ENCODE measurements at places on chromosomes 13 and 19.
A peak's percentile ranks its signal among the peaks of the same experiment; 100 is the strongest.

- DNase-seq, result no peak
Observed at GRCh38 chr13:38880397-38880796, 110.2 kb downstream of the STOML3 start.

DNA sequence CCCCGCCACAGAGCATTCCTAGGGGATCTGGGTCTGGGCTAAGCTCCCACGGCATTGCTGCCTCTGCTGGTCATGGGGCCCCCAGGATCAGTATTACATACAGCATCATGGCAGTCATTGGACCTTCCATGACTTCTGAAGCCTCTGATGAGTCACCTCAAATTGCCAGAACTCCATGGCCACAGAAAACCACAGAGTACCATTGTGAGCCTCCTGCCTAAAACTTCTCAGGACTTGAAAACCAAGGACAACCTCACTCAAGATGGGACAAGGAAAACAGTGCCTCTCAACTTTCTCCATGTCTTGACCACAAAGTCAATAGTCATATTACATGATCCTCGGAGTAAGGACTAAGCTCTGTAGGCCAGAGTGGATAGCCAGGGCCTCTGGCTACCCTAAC lies 306.0 kb downstream of the GPC5 start:
- no peak for DNase-seq

DNA sequence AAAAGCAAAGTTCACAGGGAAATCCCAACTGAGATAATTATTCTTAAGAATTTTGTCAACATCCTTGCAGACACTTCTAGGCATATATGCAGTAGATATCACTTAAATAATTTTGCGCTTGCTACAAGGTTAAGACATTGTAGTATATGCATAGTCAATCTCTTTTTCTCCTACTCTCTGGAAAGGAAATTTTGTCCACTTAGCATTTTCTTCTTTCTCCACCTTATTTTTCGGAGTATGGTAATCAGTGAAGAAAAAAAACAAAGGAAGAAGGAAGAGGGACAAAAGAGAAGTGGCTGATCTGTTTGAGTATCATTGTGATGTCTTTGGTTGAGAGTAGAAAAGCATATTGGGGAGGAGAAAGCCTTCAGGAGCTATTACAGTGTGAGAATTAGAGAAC lies 104.6 kb downstream of the LACC1 start:
- no peak for DNase-seq

- no peak for DNase-seq
Observed at GRCh38 chr19:50030225-50030624, 4.4 kb downstream of the ZNF473 start.

DNA sequence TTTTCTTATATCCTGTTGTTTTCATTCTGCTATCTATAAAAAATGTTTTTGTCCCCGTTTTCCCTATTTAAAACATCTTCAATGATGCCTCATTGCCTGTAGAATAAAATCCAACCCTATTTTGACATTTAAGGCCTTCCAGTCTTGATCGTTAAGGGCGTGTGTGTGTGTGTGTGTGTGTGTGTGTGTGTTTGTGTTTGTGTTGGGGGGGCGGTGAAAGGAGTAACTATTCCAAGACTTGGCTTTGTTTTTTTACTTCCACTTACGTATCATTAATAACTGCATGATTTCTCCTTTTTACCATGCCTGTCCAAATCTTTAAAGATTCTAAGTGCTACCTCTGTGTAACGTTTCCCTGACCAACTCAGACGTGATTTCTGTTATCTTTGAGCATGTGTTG lies 784 bp downstream of the PIBF1 start:
- no peak for DNase-seq

DNA sequence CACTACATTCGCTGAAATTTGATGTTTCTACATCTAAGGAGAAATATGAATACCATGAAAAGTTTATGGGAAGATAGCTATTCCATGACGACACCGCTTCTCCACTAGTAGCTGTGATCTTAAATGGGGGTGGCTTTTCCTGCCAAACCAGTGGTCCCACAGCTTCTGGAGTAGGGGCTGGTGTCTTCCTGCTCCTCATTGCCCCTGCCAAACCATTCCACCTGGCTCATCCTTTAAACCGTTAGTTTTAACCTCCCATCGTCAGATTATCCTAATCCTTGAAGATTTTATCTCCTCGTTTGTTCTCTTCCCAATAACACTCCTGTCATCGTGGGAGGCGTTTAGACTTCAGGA lies 568 bp upstream of the ZNF230 start:
- DNase-seq, result no peak

- no peak for DNase-seq
Observed at GRCh38 chr19:2110822-2111221, 14.1 kb downstream of the IZUMO4 start.

GRCh38 chr13:33375421-33375820 lies 89.9 kb upstream of the STARD13 start:
- DNase-seq, result no peak

- DNase-seq, result no peak
Observed at GRCh38 chr13:85545771-85546170, 253.4 kb downstream of the SLITRK6 start.

DNA sequence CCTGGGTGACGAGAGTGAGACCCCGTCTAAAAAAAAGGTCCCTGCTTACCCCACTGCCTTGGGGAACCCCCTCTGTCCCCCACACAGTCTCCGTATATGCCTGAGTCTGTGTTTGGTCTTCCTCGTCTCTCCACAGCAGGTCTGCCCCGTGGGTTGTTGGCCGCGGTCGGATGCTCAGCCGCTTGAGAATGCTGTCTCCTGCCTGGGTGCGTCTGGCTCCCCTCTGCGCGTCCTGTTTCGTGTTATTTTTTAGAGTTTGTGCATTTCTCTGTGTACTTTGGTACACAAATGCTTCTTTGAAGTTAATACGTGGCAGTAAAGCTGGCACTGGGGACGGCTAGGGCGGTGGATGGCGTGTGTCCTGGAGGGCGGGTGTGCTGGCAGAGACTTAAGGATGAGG lies 34.9 kb downstream of the KDM4B start:
- DNase-seq, result no peak

DNA sequence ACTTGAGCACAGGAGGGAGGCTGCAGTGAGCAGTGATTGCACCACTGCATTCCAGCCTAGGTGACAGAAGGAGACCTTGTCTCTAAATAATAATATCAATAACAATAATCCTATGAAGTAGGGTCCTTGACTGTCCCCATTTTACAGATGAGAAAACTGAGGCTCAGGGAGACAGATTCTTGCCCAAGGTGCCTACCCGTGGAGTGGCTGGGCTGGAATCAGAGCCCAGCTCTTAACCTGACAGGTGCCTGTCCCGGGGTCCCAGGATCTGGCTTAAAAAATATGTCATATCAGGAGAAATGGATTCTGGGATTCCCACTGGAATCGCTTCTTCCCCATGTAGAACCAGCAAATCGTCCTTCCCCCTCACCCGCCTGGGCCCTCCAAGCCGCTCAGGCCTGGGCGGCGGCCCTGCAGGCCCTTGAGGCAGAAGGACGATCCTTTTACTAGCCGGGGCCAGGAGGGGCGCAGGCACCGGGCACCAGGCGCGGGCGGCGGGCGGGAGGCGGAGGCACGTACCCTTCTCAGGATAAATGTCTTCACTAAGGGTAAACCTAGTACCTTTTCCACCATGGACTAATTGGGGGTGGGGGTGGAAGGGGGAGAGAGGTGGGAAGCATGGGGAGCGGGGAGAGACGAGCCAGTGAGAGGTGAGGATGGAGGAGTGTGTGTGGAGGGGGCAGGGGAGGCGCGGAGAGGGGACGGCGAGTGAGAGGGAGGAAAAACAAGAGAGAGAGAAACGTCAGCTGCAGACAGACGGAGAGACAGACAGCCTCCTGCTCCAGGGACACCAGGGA lies 60.6 kb downstream of the COLGALT1 start:
- DNase-seq, result no peak

GRCh38 chr13:25920277-25920676 lies 131.5 kb downstream of the SHISA2 start:
- no peak for DNase-seq

GRCh38 chr19:15128162-15128770 lies 21.1 kb downstream of the SYDE1 start:
- no peak for DNase-seq

DNA sequence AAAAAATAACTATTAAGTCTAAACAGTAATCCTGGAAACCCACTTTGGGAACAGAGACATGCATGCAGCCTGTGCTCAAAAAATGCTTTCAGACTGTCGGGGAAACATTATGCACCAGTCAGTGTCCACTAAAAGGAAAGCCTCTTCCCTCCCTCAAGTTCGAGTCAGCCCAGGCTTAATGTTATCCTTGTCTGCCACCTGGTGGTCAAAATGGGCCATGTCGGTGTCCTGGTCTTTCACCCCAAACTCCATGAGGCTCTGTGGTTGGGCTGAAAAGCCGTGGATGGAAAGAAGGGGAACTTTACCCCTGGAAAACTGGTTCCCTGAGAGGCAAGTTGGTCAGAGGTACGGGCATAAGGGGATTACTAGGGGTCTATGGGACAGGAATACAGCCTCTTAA lies 88.4 kb upstream of the ZNF492 start:
- no peak for DNase-seq

- DNase-seq, result no peak
Observed at GRCh38 chr19:2208975-2209374, 27.2 kb downstream of the PLEKHJ1 start.

DNA sequence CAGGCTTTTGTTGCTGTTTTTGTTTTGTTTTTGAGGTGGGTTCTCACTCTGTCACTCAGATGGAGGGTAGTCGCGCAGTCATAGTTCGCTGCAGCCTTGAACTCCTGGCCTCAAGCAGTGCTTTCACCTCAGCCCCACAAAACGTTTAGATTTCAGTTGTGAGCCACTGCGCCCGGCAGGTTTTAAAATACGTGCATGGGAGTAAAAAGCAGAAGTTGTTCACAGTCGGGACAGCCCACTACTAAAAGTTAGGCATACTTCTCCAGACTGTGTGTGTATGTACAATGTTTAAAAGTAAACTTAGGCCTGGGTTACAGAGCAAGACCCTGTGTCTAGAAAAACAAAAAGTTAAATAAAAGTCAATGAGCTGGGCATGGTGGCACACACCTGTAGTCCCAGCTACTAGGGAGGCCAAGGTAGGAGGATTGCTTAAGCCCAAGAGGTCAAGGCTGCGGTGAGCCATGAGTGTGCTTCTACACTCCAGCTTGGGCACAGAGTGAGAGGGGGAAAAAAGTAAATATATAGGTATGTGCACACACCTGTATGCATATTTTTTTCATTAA lies 6.1 kb downstream of the SAFB start:
- no peak for DNase-seq

GRCh38 chr13:25489238-25489637 lies 117.5 kb downstream of the ATP8A2 start:
- no peak for DNase-seq

DNA sequence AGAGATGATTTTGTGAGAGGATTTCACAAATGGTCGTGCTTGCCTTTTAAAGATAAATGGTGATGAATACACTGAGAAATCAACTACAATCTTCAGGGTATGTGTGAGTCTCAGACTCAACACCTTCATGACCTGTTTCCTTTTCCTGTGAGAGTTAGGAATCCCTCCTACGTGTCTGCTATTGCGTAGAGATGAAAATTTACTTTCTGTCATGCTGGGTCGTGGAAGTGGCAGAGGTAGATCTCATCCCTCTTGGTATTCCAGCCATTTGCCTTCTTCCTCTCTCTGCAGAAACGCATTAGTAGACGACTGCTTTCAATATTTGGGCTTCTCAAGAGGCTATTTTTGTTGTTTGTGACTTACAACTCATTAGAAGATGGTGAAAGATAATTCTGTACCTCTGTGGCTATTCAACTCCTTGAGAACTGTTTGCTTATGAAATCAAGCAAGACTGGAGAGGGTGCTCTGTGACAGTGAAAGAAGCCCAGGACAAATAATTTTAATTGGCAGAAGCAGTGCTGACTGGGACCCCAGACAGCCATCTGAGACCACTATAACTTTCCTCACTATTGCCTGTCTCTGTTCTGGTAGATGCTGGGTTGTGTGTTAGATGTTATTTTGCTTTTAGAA lies 233.1 kb downstream of the LACC1 start:
- DNase-seq, result no peak

GRCh38 chr13:74466864-74467263 lies 332.7 kb upstream of the KLF12 start:
- DNase-seq, result no peak

GRCh38 chr19:10514211-10515145 lies 2.8 kb downstream of the S1PR5 start:
- DNase-seq, result no peak

- no peak for DNase-seq
Observed at GRCh38 chr19:5925830-5926427, 11.9 kb downstream of the CAPS start.

DNA sequence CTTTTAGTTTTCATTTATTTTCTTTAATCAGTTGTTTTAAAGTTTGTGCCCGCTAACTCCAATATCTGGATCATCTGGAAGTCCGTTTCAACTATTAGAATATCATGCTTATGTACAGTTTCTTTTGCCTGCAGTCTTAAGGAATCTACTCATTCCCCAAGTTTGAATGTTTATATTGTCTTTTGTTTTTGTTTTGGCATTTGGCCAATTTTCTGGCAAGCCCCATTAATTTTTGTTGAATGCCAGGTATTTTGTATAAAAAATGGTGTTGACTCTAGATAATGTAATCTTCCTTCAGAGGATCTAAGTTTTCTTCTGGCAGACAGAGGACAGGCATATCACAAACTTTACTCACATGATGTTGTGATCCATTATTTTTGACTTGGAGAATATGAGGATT lies 11.1 kb upstream of the ZNF235 start:
- DNase-seq, result no peak

- peak; percentile 21 for DNase-seq
Observed at GRCh38 chr19:9431475-9431874, 3.9 kb downstream of the ZNF266 start.

DNA sequence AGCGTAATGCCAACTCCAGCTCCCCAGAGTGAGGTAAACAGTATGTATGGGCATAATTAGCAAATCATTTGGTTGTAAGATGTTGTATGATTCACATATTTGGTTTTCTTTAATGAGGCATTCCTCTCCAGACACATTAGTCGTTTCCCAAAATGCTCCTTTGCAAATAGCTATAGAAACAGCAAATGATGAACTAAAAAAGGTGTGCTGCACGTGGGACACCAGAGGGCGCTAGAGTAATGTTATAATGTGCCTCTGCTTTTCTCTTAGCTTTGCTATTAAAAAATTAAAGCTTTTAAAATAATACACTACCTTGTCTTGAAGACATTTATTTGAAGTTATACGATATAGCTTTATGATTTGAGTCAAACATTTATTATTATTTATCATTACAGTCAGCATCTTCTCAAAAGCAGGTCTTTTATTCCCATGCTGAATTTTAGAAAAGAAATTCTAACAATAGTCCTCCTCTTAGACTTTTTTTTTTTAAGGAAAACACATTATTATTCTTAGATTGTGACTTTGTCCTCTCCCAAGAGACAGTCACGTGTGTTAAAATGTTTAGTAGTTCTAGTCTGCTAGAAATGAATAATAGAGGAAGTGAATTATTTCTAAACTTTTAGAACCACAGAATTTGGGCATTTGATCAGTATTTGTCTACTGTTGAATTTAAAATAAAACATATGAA lies 121.6 kb upstream of the FRY start:
- DNase-seq, result no peak

GRCh38 chr19:41548954-41549688 lies 26.8 kb upstream of the CEACAM21 start:
- DNase-seq, result no peak

GRCh38 chr19:38076337-38076736 lies 147.7 kb downstream of the DPF1 start:
- no peak for DNase-seq

All from stimulated activated CD4-positive, alpha-beta T cell treated with anti-CD3 and anti-CD28 coated beads, Interleukin-1b, Interleukin-23, amount 100 ng/mL, for 1 hour (primary cell).